ENCODE measurements at places on chromosomes 7 and 10.

DNA sequence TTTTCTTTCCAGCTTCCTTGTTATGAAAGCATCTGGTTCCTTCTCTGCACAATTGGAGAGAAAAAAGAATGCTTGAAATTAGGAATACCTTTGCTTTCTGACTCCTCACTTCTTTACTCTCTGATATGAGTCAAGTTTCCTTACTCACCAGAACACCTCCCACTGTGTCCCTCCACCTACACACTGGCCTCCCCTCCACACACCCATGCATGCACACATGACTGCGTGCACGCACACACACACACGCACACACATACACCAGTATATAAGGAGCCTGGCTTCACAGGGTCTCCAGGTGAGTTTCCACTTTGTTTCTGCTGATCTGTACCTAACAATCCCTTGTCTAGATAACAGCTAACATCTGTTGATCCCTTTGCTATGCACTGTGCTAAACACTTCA, 11.4 kb upstream of the PTER start:
- no peak for DNase-seq

GRCh38 chr10:52459097-52459496, 145.0 kb downstream of the DKK1 start:
- DNase-seq = no peak

GRCh38 chr7:29565982-29566746, 2.5 kb downstream of the PRR15 start:
- peak; percentile 38 for DNase-seq

DNA sequence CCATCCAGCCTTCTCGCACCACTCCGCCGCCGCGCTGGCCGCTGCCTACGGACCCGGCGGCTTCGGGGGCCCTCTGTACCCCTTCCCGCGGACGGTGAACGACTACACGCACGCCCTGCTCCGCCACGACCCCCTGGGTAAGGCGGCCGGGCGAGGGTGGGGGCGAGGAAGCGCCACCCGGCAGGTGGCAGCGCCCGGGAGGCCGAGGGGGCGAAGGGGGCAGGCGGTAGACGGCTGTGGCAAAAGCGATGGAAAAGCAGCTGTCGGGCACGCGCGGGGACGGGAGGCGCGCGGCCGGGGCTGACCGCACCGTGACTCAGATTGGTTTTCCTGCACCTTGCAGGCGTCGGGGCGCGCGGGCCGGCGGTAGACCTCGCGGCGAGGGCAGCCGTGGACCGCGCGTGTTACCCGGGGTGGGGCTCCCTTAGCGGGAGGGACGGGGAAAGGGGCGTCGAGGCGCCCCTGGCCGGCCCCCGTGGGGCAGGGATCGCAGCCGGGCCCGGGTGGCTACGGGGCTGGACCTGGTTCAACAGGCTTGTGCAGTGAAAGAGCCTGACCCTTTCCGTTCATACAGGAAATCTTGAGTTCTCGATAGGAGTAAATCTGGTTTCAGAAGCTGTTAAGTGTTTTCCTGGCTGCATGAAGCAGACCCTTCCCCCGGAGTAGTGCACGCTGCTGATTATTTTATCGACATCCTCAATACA, 608 bp downstream of the HHEX start:
- peak; percentile 67 for DNase-seq

DNA sequence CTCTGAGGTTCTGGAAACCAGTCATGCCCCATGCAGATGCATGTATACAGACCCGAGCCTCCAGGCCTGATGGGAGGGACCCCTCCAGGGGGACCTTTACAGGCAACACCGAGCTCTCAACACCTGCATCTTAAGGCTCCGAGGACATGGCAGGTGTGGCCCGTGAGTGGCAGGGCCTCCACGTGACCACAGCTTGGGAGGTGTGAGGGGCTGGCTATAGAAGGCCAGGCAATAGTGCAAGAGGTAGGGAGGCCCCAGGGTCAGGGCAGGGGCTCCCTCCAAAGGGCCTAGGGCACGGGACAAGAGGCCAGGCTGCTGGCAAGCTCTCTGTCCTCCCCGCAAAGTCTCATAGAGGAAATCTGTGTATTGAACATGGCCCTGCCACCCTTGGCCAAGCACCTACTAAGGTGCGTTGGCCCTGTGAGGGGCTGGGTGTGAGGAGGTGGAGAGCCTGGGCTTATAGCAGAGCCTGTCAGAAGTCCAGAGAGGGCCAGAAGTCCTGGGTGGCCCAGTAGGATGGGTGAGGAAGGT, 134.2 kb downstream of the PTPN20 start:
- DNase-seq = no peak

DNA sequence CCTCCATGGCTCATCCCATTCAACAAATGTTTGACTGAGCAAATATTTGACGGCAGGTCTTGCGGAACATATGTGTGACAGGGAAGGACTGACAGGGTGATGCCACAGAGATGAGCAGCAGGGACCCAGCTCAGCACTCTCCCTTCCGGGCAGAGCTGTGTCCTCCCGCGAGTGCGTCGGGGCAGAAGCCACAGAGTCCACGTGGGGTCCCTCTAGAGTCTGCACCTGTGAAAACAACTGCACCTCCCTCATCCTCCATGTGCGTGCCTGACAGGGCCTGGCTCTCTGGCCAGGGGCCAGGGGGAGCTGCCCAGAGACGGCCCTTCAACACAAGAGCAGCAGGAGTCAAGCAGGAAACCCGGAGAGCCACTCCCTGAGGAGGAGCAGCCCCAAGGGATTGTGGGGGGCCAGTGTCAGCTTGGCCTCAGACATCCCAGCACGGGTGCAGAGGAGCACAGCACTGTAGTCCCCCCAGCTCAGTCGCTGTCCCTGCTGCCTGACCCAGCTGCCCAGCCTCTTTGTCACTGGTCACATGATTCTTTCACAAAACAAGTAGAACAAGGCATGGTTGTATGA, 83.6 kb upstream of the TMEM72 start:
- DNase-seq = peak; percentile 9

- no peak for DNase-seq
Measured at GRCh38 chr10:63256009-63256773, 123.1 kb downstream of the NRBF2 start.

DNA sequence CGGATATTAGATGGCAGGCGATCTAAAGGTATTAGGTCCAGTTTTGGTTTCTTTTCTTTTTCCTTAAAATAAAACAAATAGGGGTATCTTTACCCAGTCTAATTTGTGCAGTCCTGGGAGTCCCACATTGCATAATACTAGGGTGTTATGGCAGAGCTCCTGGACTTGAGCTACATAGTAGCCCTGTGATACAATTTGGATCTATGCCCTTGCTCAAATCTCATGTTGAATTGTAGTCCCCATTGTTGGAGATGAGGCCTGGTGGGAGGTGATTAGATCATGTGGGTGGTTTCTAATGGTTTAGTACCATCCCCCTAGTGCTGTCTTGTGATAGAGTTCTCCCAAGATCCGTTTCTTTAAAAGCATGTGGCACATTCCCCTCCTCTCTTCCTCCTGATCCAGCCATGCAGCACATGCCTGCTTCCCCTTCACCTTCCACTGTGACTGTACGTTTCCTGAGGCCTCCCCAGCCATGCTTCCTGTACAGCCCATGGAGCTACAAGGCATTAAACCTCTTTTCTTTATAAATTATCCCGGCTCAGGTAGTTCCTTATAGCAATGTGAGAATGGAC, 141.9 kb downstream of the RPS24 start:
- DNase-seq = no peak
